ENCODE measurements at places on chromosomes 1 and 21. TPM values are rescaled to one million over a fixed set of nuclear protein-coding genes. Genes with fewer than 3 reads are reported as not detected.

SPATA45 gene
- not detected for total RNA-seq

ATP6V0B gene
- 229 TPM for total RNA-seq

HCRTR1 gene
- not detected for total RNA-seq

TMEM9 gene
- total RNA-seq, result 17.4 TPM

SH2D5 gene
- not detected for total RNA-seq

RASSF5 gene
- 17.3 TPM for total RNA-seq

FAM3B gene
- total RNA-seq, result 2.4 TPM

FMO3 gene
- total RNA-seq, result 35.2 TPM

RAD54L gene
- total RNA-seq, result 1.2 TPM

OXCT2 gene
- 0.94 TPM for total RNA-seq

BARHL2 gene
- not detected for total RNA-seq

S100A12 gene
- not detected for total RNA-seq

TMEM59 gene
- total RNA-seq, result 333 TPM

SLC2A5 gene
- total RNA-seq, result 10.5 TPM

CCDC17 gene
- 1.3 TPM for total RNA-seq

KLF17 gene
- not detected for total RNA-seq

RBM11 gene
- total RNA-seq, result 0.68 TPM

ANXA9 gene
- total RNA-seq, result 0.68 TPM

BRINP3 gene
- not detected for total RNA-seq

SPRR2A gene
- not detected for total RNA-seq

KLHDC8A gene
- total RNA-seq, result not detected

SPRR2B gene
- not detected for total RNA-seq
